ENCODE measurements at places on chromosomes 7 and 10.

- no peak for DNase-seq
These were observed 5.8 kb downstream of the DKK1 start for GRCh38 chr10:52319926-52320325.

DNA sequence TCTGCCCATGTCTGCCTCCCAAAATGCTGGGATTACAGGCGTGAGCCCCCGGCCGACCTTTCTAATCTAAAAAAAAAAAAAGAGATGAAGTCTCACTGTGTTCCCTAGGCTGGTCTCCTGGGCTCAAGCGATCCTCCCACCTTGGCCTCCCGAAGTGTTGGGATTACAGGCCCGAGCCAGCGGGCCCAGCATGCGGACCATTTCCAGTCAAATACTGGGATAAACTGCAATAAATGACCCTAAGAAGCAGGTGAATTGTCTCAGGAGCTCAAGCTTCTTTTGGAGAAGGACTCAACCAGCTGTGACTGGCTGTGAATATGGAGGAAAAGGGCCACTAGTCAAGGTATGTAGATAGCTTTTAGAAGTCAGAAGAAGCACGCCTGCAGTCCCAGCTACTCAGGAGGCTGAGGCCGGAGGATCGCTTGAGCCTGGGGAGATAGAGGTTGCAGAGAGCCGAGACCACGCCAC, 550 bp upstream of the CREM start:
- DNase-seq = no peak

DNA sequence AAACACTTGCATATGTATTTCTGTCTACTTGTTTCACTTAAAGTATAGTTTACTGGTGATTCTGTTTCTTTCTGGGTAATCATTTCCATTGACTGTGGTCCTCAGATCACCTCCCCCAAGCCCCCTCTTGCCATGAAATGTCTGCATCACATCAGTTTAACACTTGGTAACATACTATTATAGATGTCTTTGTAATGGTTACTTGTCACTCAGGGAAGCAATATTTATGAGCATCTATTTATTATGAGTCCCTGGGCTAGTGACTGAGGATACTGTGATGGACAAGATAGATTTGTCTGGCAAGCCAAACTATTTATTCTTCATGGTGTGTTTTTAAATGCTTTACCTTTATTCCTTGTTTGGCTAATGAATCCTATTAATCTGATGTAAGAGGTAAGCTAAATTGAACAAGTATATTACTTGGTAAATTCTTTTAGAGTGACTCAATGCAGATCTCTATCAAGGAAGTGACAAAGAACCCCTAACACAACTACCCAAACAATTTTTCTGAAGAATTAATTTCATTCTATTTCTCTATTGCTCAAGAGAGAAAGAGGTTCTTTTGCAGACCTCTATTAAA, 270.9 kb downstream of the RELN start:
- DNase-seq = no peak

DNA sequence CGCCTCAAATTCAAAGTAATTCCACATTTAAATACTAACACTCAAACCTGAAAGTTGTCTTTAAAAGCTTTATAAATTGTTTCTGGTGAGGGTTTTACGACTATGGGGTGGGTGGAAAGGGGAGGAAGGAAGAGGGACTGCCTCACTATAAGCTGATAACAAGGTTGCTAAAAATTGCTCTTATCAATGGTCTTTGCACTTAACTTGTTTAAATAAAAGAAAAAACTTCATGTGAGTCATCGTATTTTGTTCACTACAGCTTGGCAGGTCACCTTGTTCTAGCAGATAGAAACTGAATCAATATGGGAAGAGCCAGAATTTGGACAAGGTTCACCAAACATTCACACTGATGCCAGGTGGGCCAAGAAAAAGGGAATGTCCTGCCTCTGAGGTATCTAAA, 129.2 kb downstream of the TES start:
- DNase-seq = no peak

GRCh38 chr7:102323914-102324195, 32.4 kb downstream of the SPDYE6 start:
- no peak for DNase-seq

DNA sequence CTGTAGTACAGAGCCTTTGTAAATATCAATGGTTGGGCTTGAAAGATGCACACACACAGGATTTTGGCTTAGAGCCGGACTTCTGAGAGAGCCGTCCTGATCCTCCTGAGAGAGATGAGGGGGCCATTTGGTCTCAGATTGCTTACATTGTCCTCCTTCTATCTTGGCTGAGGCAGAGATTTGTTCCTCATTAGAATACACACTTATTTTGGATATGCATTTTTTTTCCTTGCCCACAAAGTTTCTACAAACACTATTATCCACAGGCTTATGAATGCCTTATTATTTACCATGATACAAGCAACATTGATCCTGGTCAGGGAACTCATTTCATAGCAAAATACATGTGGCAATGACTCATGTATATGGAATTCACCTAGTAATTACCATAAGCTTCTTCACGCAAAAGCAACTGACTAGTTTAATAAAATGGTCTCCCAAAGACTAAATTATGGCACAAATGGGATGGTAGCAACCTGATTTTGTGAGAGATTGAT, 175.3 kb downstream of the MDFIC start:
- no peak for DNase-seq

GRCh38 chr10:49552277-49552676, 13.4 kb upstream of the ERCC6 start:
- no peak for DNase-seq

DNA sequence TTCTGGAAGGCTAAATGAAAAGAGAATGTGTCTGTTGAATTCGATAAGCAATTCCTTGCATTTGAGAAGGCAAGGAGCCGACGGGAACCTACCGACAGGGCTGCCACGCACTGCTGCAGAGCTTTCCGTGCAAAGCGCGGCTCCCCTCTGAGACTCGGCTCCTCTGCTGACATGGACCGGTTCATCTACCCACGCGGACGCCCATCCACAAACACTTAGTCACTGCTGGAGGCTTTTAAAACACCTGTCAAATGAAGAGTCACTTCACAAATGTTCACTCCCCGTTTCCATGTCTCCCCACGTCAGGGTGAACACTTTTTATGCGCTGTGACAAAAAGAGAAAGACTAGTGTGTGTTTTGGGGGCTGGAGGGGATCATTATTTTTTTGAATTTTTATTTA, 32.0 kb downstream of the AMZ1 start:
- DNase-seq = peak; percentile 58
